ENCODE measurements at places on chromosomes 4 and X.

DNA sequence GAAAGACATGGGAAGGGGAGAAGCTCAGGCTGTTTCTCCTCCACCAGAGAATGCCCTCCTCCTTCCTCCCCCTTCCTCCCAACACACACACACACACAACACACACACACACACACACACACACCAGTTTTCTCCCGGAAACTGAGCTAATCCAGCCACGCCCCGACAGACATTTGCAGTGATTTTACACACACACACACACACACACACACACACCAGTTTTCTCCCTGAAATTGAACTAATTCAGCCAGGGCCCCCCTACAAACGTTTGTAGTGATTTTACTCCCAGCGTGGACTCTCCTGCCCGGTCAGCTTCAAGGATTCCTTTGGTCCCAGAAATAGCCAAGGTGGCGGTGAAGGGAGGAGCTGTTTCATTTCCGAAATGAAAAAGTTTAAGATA lies 32.9 kb upstream of the STX18 start:
- no peak for DNase-seq

DNA sequence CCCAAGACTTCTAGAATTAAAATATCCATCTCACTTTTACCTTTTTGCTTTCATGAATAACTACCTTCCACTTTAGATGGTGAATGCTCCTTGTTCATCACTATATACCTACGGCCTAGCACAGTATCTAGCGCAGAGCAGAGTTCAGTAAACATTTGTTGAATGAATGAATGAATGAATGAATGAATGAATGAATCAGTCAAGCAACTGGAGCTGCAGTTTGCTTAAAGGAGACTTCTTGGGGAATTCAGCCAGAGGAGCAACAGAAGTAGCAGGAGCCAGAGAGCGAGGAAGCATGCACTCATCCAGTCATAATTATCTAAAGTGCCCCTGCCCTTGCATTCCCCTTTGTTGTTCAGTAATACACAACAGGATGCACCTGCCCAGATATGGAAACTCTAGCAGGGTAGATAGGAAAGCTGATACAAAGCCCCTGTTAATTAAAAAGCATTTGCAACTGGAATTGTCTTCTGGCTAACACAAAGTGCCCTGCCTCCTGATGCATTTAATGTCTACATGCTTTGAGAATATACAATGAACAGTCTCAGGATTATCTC lies 103.0 kb upstream of the MBNL3 start:
- no peak for DNase-seq

GRCh38 chr4:173319696-173320095 lies 14.5 kb downstream of the HMGB2 start:
- DNase-seq = no peak

DNA sequence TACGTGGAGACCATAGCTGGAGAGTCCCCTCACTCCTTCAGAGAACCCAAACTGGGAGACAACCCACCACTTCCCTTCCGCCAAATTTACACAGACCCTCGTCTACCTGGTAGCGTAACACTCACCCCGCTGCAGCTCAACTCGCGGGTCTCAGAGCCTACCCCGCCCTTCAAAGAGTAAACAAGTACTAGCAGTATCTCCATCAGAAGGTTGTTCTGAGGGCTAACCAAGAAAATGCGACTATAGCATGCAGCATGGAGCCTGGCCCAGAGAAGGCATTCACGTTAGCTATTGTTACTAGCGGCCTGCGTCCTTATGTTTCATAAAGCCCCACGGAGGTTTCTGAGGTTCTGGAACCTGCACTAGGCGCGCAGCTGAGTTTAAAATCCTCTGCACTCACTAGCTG lies 531 bp upstream of the MANBA start:
- DNase-seq = peak; percentile 23

DNA sequence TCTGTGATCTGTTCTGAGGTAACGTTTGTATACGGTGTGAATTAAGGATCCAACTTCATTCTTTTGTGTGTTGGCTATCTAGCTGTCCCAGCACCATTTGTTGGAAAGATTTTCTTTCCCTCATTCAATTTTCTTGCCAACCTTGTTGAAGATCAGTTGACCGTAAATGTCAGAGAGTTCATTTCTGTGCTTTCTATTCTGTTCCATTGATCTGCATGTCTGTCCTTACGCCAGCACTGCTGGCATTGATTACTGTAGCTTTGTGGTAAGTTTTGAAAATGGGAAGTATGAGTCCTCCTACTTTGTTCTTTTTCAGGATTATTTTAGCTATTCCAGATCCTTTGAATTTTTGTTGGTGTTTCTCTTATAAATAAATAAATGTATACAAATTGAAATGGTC lies 60.8 kb downstream of the MTMR1 start:
- no peak for DNase-seq

- no peak for DNase-seq
Observed at GRCh38 chrX:8140986-8141744, 29.9 kb downstream of the VCX2 start.

GRCh38 chr4:152115794-152116193 lies 355.0 kb upstream of the GATB start:
- DNase-seq = no peak

GRCh38 chr4:820230-821172 lies 5.4 kb downstream of the CPLX1 start:
- no peak for DNase-seq

DNA sequence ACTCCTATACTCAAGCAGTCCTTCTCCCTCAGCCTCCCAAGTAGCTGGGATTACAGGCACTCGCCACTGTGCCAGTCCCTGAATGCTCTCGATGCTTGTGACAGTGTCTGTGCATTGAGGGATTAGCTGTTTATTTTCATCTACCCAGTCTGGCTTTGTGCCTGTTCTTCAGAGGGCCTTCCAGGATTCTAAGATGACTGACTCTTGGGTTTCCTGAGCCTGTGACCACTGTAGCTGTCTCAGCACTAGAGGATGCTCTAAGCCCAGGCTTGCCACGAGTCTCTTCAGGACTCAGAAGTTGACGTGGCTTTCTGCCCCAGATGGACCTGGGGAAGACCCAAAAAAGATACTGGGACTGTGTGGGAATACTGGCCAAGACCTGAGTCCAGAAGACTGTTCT lies 201.4 kb downstream of the ARHGAP10 start:
- no peak for DNase-seq

DNA sequence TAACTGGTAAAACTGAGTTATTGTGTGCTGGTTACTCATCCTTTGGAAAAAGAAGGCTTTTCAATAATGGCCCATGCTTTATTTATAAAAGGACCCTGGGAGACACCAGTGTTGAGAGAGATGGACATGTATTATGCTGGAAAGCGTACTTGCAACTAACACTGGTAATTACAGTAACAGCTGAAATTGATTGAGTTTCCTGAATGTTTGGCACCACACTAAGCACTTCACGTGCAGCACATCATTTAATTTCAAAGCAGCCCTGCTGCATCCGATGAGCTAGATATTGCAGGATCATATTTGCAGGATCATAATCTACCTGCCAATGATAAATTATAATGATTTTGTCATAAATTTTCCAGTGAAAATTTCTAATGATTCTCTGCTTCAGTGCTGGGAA lies 81.5 kb downstream of the QRFPR start:
- no peak for DNase-seq

GRCh38 chr4:70895405-70895804 lies 6.8 kb upstream of the MOB1B start:
- DNase-seq = peak; percentile 26

DNA sequence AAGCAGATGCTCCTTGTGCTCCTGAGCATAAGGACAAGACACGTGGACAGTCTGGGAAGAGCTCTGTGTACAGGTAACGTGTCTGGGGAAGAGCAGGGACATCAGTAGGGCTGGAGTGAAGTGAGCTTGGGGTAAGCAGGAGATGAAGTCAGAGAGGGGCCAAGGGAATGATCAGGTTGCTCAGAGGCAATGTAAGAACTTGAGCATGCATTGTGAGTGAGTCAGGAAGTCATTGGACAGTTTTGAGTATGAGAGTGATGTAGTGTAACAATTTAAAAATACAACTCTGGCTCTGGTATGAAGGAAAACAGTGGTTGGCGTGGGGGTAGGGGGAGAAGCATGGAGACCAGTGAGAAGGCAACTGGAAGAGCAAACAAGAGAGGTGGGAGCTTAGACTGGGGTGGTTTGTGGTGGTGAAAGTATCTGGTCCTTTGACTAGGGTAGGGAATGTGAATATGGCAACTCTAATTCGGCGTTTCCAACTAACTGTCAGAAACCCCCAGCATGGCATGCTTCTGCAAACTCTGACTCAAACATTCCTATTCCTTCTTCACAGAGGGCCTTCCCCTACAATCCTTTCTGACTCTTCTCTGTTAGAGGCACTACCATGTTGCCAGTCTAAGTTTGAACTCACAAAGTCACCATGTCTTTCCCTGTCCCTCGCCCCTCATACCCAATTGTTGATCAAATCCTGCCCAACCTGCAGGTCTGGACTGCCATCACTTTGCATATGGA lies 57.2 kb downstream of the STBD1 start:
- no peak for DNase-seq

- DNase-seq = no peak
Observed at GRCh38 chr4:134777606-134778005, 576.0 kb upstream of the PABPC4L start.

GRCh38 chr4:1200425-1201035 lies 28.1 kb upstream of the SPON2 start:
- DNase-seq = peak; percentile 54

DNA sequence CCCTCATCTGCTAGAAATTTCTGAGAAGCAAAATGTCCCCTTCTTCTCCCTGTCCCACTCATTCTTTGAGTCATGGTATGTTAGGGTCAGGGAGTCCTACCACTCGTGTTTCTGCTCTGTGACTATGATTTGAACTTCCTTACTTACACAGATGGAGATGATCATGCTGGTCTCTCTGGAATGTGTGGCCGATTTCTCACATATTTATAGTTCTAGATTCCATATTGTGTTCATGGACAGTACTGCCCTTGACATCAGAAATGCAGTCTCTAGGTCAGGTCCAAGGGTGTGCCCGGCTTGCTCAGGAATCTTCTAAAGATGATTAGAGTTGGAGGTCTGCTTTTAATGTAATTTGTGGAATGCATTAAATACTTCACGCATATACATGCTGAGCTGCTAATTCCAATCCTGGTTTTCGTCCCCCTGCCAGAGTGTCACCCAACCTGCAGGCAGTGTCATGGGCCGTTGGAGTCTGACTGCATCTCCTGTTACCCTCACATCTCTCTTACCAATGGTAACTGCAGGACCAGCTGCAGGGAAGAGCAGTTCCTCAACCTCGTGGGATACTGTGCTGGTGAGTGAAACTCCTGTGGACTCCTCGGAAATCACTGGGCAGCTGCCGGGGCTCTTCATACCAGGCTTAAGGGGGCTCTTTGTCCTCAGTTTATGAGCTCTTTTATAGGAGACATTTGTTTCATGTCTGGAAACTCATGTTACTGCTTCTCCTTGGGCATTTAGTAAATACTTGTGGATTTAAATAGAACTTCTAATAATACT lies 214.1 kb upstream of the ANXA3 start:
- DNase-seq = no peak

GRCh38 chr4:110629214-110629754 lies 6.4 kb upstream of the PITX2 start:
- peak; percentile 71 for DNase-seq

DNA sequence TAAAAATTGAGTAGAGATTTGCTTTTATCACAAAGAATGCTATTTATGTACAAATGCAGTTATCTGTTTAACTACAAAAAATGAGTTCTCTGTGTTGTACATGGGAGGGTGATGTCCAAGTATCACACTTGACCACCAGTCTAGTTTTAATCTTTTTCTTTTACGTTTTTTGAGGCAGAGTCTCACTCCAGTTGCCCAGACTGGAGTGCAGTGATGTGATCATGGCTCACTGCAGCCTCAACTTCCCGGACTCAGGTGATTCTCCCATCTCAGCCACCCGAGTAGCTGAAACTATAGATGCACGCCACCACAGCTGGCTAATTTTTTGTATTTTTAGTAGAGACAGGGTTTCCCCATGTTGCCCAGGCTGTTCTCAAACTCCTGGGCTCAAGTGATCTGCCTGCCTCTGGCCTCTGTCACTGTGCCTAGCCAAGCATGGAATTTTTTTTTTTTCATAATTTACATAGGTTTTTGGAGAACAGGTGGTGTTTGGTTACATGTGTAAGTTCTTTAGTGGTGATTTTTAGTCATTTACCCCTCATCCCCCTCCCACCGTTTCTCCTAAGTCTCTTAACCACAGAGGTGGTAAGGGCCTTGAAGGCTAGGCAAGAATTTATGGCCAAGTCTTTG lies 47.9 kb upstream of the RPA4 start:
- DNase-seq = no peak

DNA sequence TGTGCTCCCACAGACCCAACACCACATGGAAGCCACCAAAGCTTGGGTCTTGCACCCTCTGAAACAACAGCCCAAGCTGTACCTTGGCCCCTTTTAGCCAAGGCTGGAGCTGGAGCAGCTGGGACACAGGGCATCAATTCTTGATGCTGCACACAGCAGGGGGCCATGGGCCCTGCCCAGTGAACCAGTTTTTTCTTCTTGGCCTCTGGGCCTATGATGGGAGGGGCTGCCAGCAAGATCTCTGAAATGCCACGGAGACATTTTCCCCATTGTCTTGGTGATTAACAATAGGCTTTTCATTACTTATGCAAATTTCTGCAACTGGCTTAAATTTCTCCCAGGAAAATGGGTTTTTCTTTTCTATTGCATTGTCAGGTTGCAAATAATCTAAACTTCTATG lies 49.0 kb downstream of the SPANXA2 start:
- DNase-seq = no peak

DNA sequence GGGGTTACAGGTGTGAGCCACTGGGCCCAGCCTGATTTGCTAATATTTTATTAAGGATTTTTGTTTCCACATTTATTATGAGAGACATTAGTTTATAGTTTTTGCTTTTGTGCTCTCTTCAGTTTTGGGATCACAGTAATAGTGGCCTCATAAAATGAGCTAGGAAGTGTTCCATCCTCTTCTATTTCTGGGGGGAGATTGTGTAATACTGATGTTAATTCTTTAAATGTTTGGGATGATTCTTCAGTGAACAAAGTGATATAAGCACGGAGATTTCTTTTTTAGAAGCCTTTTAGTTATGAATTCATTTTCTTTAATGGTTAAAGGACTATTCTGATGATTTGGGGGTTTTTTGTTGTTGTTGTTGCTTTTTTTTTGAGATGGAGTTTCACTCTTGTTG lies 41.3 kb downstream of the RBMX start:
- DNase-seq = no peak

GRCh38 chrX:40278340-40279090 lies 180.8 kb upstream of the BCOR start:
- DNase-seq = no peak

- no peak for DNase-seq
Observed at GRCh38 chrX:155857561-155857960, 23.6 kb upstream of the VAMP7 start.

- DNase-seq = no peak
Observed at GRCh38 chrX:124010157-124010556, 48.7 kb downstream of the STAG2 start.
